Naive thymus-derived CD8-positive, alpha-beta T cell (primary cell): ENCODE measurements at places on chromosomes 3 and 15. TPM values are rescaled to one million over a fixed set of nuclear protein-coding genes. Genes with fewer than 3 reads are reported as not detected.

- DNase-seq: no peak
Measured at GRCh38 chr3:126211569-126211968, 31.2 kb upstream of the ALDH1L1 start.

KBTBD13 gene
- not detected for total RNA-seq

TBCCD1 gene
- 21.4 TPM for total RNA-seq

- no peak for DNase-seq
Measured at GRCh38 chr3:69065318-69065964, 13.3 kb upstream of the TMF1 start.

- DNase-seq: no peak
Measured at GRCh38 chr15:71385457-71385856, 270.2 kb downstream of the THSD4 start.

DNA sequence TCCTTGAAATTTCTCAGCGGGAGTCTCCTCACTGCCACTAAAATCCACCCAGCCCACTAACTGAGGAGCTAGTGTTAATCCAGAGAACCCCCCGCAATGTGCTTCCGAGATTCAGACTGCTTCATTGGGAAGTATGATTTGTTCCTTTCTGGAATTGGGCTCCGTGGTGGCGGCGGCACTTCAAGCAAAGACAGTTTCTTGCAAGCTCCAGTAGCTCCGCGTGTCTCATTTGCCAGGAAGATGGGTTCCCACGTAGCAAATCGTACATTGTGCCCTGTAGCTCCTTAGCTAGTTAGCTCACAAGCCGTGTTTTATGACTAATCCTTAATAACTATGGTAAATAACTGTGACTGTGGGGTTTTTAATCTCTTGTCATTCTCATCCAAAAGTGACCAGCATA is 45.4 kb downstream of the SLC6A1 start:
- no peak for DNase-seq

FAM3D gene
- not detected for total RNA-seq

GRCh38 chr15:52349052-52349700 is 53.6 kb upstream of the MYO5C start:
- DNase-seq: no peak

CADM2 gene
- 0.96 TPM for total RNA-seq

GRCh38 chr15:40906991-40907802 is 12.9 kb downstream of the VPS18 start:
- DNase-seq: peak; percentile 62

LTK gene
- 0.18 TPM for total RNA-seq

DAZL gene
- not detected for total RNA-seq

GRCh38 chr15:47870956-47871625 is 153.8 kb downstream of the SEMA6D start:
- DNase-seq: no peak

GRCh38 chr3:46112984-46113383 is 85.7 kb upstream of the XCR1 start:
- no peak for DNase-seq

- DNase-seq: no peak
Measured at GRCh38 chr3:53159156-53160060, 1.6 kb upstream of the PRKCD start.

RTP3 gene
- total RNA-seq: not detected

PKM gene
- total RNA-seq: 285 TPM

GRCh38 chr3:135084405-135084804 is 289.3 kb downstream of the EPHB1 start:
- no peak for DNase-seq

- DNase-seq: peak; percentile 15
Measured at GRCh38 chr3:105862217-105862616, 6.6 kb downstream of the CBLB start.

IRAK2 gene
- 4.3 TPM for total RNA-seq

- DNase-seq: no peak
Measured at GRCh38 chr3:12486916-12487315, 2.6 kb downstream of the TSEN2 start.

- no peak for DNase-seq
Measured at GRCh38 chr3:16073203-16073602, 101.3 kb upstream of the GALNT15 start.

GRK7 gene
- total RNA-seq: 0.44 TPM

FAM107A gene
- not detected for total RNA-seq

LRTM1 gene
- total RNA-seq: not detected

GOLGA8R gene
- 5.8 TPM for total RNA-seq

GRCh38 chr3:73107676-73108187 is 46.3 kb downstream of the EBLN2 start:
- no peak for DNase-seq

MLF1 gene
- 0.91 TPM for total RNA-seq

UNC13C gene
- not detected for total RNA-seq

CLRN1 gene
- not detected for total RNA-seq

DNA sequence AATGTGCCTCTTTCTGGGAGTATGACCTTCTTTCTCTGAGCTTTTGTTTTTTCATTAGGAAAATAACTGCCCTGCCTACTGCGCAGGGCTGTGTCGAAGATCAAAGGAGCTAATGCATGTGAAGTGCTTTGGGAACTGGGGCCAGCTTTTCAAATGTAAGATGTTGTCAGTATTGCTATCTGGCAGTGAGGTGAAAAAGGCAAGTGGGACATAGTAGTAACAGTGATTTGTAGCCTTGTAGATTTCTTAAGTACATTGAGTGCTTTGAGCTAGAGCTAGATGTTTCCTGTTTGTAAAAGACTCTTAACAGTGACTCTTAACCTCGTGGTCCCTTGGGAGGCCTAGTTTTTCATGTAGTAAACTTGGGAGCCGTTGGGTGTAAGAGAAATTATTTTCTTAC is 126.5 kb downstream of the ECT2 start:
- no peak for DNase-seq

GOLGA6B gene
- total RNA-seq: not detected

- no peak for DNase-seq
Measured at GRCh38 chr3:151278230-151278629, at the start of gene P2RY14. Gene P2RY14 (minus strand): TSS chr3:151278542. CDS start chr3:151214316, 64,226 bp downstream.

ADAMTS9 gene
- total RNA-seq: not detected

- DNase-seq: no peak
Measured at GRCh38 chr3:46482632-46483350, 15.0 kb upstream of the RTP3 start.

TGM4 gene
- total RNA-seq: not detected

GRCh38 chr15:99430881-99431401 is 134.8 kb upstream of the MEF2A start:
- DNase-seq: no peak

ASB14 gene
- total RNA-seq: not detected

SRGAP3 gene
- total RNA-seq: 2.4 TPM

DNA sequence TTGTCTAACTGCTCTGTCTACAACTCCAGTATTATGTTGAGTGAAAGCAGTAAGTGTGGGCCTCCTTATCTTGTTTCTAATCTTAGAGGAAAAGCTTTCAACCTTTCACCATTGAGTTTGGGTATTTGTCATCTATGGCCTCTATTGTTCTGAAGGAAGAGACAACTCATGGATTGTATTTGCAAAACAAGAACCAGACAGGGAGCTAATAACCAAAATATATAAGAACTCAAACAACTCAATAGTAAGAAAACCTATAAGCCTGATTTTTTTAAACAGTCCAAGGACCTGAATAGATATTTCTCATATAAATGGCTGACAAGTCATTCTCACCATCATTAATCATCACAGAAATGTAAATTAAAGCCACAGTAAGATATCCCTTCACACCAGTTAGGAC is 113.0 kb downstream of the TAFA4 start:
- DNase-seq: no peak

DNA sequence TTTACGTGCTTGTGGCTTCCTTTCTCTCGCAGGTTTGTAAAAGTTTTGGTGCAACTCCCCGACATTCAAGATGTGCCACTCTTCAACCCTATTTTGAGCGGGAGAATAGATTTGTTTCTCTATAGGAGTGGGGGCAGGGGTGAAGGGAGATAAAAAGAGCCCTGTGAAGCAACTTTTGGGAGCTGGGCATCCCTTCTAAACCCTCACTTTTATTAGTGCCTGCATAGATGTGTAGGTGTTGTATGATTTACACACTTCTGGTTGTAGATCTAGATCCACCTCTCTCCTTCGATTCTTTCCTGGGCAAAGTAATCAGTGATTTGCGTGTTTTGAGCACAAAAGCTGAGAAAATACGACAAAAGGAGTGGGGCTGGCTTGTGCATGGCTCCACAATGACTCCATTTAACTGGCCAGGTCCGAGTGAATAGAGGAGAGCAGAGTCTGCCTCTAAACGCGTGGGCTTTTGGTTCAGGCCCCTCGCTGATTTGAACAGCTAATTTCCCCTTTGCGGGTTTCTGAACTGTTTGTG is 17.7 kb downstream of the SOX2 start:
- no peak for DNase-seq

DNA sequence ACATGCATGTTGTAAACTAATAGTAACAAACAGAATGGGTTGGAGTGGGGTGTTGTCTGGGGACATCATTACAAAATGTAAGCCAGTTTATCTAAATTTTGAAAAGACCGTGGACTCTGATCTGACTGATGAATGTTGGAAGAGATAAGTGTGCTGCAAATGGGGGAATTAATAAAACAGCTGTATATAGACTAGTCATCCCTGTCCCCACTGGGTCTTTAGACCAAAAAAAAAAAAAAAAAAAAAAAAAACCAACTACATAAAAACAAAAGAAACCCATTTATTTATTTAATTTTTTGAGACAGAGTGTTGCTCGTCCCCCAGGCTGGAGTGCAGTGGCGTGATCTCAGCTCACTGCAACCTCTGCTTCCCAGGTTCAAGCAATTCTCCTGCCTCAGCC is 20.0 kb downstream of the ARIH2 start:
- DNase-seq: no peak

SPINK8 gene
- total RNA-seq: not detected

DNA sequence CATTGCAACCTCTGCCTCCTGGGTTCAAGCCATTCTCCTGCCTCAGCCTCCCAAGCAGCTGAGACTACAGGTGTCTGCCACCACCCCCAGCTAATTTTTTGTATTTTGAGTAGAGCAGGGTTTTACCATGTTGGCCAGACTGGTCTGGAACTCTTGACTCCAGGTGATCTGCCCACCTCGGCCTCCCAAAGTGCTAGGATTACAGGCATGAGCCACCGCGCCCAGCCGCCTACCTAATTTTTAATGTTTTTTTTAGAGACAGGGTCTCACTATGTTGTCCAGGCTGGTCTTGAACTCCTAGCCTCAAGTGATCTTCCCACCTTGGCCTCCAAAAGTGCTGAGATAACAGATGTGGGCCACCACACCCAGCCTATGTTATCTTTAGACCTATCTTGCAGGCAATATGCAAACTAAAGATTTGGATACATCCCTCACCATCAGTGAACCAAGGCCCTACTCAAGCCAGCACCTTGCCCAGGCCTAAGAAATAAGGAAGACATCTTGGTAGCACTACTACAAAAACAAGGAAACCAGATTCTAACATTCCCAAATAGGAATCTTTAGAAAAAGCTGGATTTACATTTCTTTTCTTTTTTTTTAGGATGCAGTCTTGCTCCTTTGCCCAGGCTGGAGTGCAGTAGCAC is 6.3 kb upstream of the GMPPB start:
- no peak for DNase-seq

TEX55 gene
- not detected for total RNA-seq

- DNase-seq: no peak
Measured at GRCh38 chr3:12955651-12956315, 114.4 kb upstream of the RPL32 start.

TMCO5A gene
- not detected for total RNA-seq

- no peak for DNase-seq
Measured at GRCh38 chr3:63202529-63202928, 75.6 kb upstream of the SYNPR start.

DNA sequence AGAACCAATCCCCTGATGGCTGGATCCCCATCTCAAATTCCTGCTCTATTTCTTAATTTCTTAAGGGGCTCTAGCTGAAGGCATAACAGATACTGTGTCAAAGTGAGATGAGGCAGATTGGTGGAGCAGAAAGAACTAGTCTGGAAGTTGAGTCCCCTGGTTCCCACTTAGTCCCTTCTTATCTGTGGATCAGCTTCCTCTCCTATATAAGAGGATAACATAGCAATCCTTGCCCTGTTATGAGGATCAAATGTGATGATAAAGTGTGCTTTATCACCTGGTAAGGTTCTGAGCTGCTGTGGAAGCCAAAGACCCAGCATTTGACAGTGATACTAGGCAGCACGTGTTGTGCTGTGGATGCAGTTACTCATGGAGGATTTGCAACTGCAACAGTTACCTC is 8.1 kb upstream of the SIN3A start:
- no peak for DNase-seq

- DNase-seq: no peak
Measured at GRCh38 chr3:194577986-194578905, 55.0 kb downstream of the TMEM44 start.

DNA sequence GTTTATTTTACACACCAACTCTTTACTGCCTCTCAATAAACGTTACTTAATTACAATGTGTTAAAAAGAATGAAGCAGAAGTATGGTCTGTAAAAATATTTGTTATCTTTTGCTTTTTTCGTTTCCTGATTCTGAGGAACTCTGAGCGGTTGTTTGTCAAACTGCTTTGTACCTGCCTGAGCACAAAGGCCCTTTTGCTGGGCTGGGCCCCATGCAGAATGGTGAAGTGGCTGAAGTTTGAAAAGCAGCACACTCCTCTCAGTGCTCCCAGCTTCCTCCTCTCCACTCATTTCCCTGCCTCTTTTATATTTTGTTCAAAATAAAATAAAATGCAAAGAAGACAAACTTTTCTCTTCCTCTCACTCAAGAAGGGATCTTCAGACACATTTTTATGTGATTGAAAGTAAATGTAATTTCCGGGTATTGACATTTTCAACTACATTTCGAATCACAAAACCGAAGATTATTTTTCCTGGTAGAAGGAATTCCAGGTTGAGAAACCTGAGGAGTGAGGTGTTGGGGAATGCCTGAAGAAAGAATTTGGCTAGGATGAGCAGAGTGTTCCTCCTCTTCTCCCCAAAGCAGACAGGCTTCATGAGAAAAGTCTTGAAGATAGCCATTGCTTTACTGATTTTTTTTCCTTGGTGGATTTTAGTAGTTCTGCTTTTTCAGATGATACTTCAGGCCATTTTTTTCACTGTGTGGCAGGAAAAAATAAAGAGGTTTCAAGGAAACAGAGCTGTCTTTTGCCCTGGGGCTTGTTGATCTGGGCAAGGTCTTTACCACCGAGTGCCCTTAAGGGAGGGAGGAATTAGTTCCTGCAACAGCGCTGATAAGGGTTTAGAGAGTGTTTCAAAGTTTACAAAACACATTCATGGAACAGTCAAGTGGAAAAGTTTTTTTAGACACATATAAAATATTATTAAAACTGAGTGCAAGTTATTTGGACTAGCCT is 229.8 kb downstream of the NFKBIZ start:
- peak; percentile 56 for DNase-seq

- no peak for DNase-seq
Measured at GRCh38 chr15:79089331-79089889, 1.2 kb downstream of the RASGRF1 start.

GRCh38 chr3:155219106-155219505 is 74.4 kb downstream of the STRIT1 start:
- DNase-seq: no peak
